CD4-positive, alpha-beta T cell treated with Interleukin-1 beta for 1 hour (primary cell): ENCODE measurements at places on chromosomes 12 and 14.
A peak's percentile ranks its signal among the peaks of the same experiment; 100 is the strongest.

DNA sequence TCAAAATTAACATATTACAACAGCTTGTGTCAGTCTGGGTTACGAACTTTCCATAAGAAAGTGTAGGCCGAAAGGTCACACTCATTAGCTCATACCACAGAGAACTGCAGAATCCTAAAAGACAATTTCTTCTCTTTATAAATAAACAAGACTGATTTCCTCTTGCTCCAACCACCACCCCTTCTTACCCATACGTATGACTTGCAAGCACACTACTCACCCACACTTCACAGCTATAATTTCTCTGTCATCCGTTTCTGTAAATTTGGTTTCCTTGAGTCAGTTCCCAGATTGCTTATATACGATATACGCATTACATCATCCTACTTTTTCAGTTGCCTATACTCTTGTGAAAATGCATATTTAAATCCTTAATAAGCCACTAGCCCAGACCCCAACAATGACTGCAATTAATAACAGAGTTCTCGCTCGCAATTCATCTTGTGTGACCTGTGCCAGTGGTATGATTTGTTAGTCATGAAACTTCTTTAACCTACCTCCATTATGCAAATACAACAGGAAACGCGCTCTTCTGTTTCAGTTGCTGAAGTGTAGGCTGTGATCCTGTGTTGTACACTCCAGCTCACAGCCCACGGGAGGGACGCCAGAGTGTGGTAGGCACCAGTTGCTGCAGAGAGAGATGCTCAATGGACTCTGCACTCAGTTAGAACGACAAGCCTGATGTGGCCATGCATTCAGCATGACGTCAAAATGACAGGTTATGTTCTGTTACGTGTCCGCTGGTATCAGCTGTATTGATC is 417.6 kb downstream of the PDZRN4 start:
- no peak for DNase-seq

- no peak for DNase-seq
These were observed 22.9 kb downstream of the FBXW8 start for GRCh38 chr12:116933512-116934246.

GRCh38 chr12:69578283-69578682 is 7.0 kb upstream of the CCT2 start:
- no peak for DNase-seq

GRCh38 chr12:88092771-88093170 is 49.1 kb downstream of the CEP290 start:
- no peak for DNase-seq

DNA sequence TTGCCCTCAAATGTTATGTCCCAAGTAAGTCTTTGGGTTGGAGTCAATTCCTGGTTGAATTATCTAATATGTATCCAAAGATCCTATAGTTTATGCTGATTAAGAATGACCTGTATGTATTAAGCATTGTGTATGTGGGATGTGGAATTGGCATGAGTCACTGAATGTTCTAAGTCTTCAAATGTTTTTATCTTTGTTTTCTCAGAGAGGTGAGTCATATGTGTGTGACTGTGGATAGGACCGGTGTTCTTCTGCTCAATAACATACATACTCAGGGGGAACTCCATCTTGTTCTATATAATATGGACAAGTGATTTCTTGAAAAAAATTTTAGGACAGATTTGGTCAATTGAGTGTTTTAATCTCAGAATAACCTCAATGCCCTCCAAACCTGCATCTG is 57.9 kb downstream of the NAV3 start:
- no peak for DNase-seq

DNA sequence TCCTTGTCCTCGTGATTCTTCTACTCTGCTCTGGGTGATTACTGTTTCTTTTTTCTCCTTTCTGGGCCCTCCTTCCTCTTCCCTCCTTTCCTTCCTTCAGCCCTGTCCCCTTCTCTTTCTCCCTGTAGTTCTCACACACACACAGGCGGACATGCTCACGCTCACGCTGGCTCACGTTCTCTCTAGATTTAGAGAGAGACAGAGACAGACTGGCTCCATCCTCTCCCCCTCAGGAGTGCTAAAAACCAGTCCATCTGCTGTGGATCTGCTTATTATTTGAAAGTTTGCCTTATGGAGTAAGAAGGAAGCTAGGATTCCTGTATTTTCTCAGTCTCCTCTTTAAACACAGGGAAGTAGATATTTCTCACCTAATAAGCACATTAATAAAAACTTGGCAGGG is 48.1 kb downstream of the KCNA1 start:
- no peak for DNase-seq

- DNase-seq, result peak; percentile 66
These were observed 164.8 kb downstream of the ZFP36L1 start for GRCh38 chr14:68627868-68628604.

DNA sequence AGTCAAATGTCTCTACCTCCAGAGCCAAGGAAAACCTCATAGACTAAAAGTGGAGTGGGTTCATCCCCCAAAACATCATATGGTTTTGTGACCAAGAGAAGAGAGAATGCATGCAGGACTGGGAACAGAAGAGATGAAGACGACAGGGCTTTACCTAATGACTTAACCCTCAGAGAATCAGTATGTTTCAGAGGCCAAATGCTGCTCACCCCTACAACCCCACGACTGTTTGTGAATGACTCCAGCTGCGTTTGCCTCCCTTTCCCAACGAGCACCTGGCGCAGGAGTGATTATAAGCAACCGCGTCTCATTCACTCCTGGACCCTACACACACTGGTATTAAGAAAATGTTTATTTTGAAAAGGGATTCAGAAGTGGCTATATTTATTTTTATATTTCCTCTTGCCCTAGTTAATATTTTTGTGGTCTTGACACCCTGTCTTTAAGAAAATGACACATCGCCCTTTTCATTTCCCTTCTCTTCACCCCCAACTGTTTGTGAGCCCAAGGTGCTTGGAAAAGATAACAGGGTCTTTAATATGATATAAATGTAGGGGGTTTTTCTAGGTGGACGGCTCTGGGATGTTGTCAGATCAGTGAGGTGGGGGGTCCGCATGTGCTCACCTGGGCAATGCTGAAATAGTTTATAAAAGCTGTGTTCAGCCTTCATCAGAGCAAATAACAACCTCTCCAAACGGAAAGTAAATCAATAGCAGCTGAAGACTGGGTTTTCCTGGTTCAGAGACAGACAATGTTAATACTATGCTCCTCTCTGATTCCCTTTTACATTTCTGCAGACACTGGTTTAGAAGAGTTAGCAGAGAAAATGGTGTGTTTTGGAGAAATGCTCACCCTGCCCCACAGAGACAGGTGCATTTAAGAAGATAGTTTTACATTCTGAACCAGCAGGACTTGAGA is 77.7 kb downstream of the SLC15A4 start:
- peak; percentile 15 for DNase-seq

- no peak for DNase-seq
These were observed 1.4 kb downstream of the TMTC2 start for GRCh38 chr12:82688035-82688501.

- DNase-seq, result no peak
These were observed 122.7 kb downstream of the PAPOLA start for GRCh38 chr14:96624661-96625425.

GRCh38 chr14:53408175-53408879 is 255.2 kb upstream of the DDHD1 start:
- DNase-seq, result no peak

GRCh38 chr14:33950320-33951182 is at the start of gene EGLN3:
EGLN3 (minus strand) TSS chr14:33951074; CDS start chr14:33950752, 322 bp downstream.
- peak; percentile 58 for DNase-seq

- no peak for DNase-seq
These were observed 263.2 kb upstream of the ATP2B1 start for GRCh38 chr12:89971880-89972279.

GRCh38 chr12:40240779-40241178 is 16.0 kb downstream of the LRRK2 start:
- no peak for DNase-seq

DNA sequence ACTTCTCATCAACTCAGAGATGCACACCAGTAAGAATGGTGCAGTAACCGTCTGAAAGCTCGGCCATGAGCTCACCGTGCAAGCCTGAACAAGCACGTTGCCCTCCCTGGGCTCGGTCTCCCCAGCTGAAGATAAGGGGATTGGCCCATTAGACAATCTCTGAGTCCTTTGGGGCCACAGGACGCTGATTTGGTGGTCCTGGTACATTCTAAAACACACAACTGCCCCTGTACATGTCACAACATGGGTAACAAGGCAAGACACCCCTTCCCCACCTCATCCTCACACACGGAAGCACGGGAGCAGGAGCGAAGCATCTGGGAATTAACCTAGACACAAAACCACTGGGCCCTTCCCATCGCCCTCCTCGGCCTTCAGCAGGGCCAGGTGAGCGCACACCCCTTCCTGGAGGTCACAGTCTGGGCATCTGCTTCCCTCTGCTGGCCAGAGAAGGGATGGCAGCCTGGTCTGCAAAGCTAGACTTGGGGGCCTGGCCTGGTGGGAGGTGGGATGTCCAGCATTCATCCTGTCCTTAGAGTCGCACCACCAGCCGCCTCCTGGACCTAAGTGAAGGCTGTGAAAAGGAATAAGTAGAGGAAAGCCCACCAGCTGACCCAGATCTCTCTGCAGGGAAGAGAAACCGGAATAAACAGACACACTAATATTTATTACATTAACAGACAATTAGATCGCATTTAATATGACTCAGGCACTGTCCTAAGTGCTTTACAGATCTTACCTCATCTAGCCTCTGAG is 18.9 kb upstream of the SMUG1 start:
- DNase-seq, result peak; percentile 70

DNA sequence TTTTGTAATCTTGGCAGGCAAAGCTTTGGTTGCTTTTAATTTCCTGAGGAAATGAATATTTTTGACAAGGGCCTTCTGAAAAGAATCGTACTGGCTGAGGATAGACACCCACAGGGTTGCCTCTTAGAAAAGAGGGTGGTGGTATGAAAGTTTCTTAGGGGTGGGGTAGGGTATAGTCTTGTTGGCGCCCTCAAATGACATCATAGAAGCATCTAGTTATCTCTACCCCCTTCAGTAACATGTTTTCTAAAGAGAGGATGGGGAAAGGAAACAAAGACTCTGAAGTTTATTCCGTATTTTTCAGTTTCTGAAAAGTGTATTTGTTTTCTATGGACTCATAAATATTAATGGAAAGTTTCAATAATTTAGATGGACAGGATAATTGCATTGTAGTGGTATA is 13.7 kb downstream of the PRKCH start:
- DNase-seq, result peak; percentile 61

DNA sequence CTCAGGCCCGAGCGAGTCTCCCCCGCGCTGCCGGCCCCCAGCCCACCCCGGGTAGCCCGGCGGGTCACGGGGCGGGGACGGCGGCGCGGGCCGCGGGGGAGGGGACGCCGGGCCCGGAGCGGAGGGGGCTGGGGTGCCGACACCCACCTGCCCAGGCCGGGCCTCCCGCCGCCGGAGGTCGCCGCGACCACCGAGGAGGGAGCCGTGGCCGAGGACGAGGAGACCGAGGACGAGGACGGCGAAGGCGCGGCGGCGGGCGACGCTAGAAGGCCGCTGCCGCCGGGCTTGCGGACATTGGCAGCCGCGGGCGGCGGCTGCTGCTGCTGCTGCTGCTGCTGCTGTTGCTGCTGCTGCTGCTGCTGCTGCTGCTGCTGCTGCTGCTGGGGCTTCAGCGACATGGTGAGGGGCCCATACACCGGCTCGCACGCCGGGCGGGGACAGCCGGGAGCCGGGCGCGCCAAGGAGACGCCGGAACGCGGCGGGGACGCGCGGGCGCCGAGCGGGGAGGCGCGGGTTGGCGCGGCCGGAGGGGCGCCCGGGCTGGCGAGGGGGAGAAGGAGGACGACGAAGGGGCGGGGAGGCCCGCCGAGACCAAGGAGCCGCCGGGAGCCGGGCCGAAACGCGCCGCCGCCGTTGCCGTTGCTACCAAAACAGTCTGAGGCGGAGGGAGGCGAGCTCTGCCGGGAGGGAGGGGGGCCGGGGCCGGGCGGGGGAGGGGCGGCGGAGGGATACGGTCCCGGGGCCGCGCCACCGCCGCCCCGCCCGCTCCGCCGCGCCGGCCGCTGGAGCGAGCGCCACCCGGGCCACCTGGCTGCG is at the start of gene ATXN2:
TSS of gene ATXN2 (minus strand) at position 679 of the 816 bp plus-strand sequence. CDS start at position 398, 281 bp downstream.
- DNase-seq, result peak; percentile 76

DNA sequence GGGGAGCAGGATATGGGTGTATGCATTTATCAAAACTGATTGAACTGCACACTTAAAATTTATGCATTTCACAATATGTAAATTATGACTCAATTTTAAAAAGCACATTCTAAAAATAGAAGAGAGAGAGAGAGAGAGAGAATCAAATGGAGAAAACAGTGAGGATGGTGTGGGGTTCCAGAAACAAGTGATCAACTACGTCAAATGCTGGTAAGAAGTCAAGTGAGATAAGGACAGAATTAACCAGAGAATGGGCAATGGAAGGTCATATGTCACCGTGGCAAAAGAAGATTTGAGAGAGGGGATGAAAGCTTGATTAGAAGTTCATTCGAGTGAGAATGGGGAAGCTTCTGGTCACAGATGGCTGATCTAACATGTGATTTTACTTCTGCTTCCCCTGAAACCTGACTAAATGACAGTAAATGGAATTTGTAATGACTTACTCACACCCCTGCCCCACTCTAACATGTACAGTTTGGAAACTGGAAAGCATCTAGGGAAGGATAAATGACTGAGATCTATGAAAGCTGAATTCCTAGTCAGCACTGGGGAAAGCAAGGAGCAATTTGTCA is 276.5 kb upstream of the AMIGO2 start:
- DNase-seq, result peak; percentile 45

DNA sequence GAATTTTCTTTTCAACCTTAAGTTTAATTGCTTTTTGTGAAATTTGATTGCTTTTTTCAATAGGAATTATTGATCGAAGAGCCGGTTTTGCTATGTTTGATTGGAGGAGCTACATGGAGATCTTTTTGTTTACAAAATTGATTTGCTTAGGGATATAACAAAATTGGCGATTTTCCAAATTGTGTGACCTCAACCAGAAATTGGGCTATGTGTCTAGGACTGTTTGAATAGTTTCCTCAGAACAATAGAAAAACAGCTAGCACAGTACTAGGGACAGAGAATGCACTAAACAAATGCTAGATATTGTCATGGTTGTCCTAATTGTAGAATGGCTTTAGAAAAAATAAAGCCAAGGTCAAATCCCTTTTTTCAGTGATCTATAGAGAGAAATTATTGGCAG is 2.4 kb downstream of the SLC17A8 start:
- DNase-seq, result no peak

- no peak for DNase-seq
These were observed 90.4 kb downstream of the PPP2R5E start for GRCh38 chr14:63452796-63453195.
